ENCODE measurements at places on chromosomes 5 and 9.

DNA sequence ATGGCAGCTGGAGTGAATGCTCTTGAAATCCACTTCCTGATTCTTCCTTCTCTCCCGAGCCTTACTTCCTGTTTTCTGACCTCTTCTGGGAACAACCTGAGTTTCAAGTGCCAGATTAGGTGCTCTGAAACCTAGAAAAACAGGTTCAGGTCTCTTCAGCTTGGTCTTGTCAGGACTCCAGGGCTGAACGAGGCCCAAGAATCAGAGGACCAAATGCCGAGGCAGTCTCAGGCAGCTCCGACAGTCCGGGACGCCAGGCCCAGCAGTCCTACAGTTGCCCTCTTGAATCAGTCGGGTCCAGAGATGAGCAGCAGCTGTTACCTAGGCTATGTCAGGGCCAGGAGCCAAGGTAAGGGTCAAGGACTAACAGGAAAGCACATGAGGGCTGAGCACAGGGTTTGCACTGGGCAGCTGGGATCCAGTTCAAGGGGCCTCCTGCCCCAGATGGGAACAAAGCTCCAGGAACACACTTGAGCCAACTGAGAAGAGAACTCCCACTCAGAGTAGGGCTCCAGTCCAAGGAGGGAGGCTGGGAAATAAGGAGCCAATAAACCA lies 38.3 kb upstream of the ADRA1B start:
- no peak for DNase-seq

GRCh38 chr9:74771262-74771585 lies 116.5 kb downstream of the TRPM6 start:
- no peak for DNase-seq

GRCh38 chr5:158482125-158482524 lies 617.6 kb downstream of the EBF1 start:
- DNase-seq = no peak

- DNase-seq = no peak
Measured at GRCh38 chr5:175895686-175896102, 24.3 kb downstream of the CPLX2 start.

- DNase-seq = peak; percentile 52
Measured at GRCh38 chr9:123131258-123131657, 97.8 kb downstream of the GPR21 start.

GRCh38 chr5:114419067-114419388 lies 57.2 kb downstream of the KCNN2 start:
- DNase-seq = no peak

DNA sequence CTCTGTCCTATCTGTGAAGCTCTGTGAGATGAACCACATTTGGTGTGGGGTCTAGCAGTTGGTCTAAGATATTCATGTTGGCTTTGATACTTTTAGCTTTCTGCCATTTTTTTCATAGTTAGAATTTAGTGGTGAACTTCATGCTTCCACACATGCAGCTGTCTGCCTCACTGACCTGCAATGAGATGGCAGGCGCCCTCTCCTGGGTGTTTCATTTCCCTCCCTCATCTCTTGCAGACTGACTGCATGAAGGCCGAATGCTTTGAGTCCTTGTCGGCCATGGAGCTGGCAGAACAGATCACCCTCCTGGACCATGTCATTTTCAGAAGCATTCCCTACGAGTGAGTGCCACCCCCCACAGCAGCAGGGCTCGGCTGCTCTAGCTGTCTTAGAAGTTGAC lies 26.1 kb upstream of the CKMT2 start:
- peak; percentile 10 for DNase-seq

GRCh38 chr5:81965524-81965923 lies 6.3 kb upstream of the ATG10 start:
- DNase-seq = no peak
